ENCODE measurements at places on chromosomes 2 and 18.

DNA sequence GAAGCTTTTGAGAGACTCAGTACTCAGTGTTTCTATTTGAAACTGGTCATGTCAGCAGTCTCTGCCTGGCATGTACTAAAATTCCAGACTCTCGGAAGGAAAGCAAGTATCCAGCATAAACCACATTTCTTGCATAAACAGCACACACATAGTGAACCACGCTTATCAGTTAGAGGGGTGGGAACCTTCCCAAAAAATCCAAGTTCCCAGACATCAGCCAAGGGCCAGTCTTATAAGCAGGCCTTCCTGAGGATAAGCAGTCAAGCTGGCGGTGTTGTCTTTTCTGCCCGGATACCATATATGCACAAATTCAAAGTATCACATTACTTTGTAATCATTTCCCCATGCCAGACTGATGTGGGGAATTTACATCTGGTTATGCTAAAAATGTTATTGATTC, 73.6 kb downstream of the ST6GAL2 start:
- DNase-seq: no peak

DNA sequence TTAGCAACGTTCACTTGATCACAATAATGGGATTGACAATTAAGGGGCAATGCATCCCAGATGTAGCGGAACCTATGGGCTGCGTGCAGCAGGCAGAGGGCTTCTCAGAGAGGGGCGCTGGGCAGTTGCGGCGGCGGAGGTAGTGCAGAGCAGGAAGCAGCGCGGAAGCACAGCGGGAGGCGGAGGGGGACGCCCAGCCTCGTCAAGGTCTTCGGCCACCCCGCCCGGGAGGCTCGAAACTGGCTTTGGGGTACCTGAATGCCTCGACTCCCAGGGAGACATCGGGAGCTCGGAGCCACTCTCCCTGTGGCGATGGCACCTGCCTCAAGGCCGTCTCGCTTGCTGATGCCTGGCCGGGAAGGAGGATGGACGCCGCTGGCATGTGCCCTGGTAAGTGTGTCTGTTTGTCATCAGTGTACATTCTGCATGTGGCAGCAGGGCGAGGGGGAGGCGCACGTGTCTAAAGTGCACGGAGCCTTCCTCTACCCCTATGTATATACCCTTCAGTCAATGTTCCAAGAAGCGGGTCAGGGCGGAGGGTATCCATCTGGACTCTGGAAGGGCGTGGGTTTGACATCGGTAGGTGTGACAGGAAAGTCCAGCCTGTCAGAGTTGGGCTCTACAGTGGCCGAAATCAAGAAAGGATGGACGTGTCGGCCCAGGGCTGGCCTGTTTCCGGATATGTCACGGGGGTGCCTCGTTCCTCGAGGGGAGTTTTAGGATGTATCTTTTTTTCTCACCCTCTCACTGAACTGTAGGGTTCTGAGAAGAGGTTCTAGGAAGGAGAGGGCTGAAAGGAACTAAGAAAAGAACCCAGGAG, 7.5 kb upstream of the SP9 start:
- DNase-seq: no peak

DNA sequence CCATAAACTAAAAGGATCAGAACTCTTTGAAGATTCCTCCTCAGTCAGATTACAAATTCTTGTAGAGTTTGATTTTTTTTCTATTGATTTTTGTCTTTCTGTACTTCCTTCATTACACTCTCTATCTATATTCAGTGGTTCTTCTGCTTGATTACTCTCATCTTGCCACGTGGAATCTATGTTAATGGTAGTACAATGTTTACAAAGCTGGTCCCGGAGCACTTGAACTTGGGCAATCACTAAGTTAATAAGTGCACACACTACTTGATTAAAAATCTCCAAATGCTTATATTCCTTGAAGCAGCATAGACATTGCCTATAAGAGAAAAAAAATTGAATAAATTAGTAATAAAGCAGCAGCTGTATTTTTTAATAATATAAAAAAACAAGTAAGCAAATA, 65.1 kb downstream of the USP34 start:
- no peak for DNase-seq

DNA sequence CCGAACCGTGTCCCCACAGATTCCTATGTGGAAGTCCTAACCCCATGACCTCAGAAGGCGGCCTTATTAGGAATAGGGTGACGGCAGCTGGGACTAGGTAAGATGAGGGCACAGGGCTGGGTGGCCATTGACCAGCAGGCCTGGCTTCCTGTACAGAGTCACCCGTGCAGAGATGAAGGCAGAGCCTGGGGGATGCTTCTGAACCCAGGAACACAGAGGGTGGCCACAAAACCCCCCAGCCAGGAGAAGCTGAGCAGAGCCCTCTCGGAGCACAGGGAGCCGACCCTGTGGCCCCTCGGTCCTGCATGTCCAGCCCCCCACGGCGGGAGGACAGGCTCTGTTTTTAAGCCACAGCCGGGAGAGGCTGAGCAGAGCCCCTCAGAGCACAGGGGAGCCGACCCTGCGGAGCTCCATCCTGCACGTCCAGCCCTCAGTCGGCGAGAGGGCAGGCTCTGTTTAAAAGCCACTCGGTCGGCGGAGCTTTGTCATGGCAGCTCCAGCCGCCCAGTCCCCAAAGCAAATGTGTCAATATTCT, 2.7 kb downstream of the PDCD1 start:
- DNase-seq: no peak

DNA sequence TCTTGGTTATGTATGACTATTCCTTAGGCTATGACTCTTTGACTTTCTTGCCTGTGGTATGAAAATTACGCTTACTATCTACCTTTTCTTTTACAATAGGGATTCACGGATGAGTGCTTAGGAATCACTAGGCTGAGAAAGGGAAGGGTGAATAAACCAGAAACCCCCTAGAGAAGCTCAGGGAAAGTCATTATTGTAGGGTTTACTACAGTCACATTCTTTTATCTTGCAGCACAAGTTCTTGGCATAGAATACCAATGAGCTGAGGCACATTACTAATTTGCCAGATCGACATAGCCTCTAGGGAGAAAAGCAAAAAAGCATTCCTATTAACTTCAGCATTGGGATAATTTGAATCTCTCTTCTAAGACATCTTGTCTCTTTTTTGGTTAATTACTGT, 103.3 kb downstream of the ST6GAL2 start:
- DNase-seq: no peak

- no peak for DNase-seq
Observed at GRCh38 chr18:11284349-11284748, 135.0 kb upstream of the PIEZO2 start.

DNA sequence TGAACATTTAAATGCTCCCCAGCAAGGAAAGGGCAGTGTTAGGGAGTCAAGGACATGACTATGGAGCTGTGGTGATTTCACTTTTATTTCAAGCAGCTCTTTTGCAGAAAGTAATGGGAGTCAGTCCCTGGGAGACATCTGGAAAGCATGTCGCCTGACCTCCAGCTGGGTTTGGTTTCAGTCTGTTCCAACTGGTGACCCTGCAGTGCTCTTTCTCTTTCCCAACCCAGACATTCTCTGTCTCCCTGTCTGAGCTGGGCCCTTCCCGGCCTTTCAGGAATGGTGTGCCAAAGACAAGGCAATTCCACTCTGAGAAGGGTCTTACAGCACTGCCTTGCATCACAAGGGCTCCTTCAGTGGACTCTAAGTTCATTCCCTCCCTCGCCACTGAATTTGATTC, 323.2 kb downstream of the OSR1 start:
- no peak for DNase-seq

- no peak for DNase-seq
Observed at GRCh38 chr2:79994161-79994560, 310.4 kb downstream of the LRRTM1 start.

DNA sequence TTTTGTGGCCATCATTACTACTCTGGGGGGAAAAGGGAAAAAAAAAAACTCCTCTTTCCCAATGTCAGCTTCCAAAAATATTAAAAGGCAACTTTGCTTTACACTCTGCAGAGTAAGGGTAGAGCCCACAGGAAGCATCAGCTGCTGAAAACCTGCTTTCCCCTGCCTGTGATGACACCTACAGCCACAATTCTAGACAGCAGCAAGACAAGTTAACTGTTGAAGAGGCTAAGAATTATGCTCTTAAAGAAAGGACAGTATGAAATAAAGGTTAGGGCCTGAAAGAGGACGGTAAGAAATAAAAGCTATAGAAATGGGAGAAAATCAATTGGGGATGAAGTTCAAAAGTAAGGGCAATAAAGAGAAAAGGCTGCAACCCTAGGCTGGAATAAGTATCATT, 3.0 kb downstream of the PDE11A start:
- DNase-seq: peak; percentile 1

DNA sequence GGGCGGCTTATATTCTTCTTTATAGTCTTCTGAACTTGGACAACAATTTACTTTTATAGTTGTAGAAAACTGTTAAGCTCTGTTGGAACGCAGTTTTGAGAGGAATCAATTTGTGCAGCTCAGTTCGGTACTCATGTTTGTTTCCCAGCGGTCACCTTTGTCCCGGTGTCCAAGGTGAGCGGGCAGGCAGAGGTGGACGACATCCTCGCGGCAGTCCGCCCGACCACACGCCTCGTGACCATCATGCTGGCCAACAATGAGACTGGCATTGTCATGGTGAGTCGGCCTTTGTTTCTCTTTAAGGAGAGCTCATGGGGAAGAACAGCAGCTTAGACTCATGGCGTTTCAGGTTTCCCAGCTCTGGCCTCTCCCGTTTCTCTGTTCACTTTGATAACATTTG, 18.6 kb upstream of the ESPNL start:
- no peak for DNase-seq

DNA sequence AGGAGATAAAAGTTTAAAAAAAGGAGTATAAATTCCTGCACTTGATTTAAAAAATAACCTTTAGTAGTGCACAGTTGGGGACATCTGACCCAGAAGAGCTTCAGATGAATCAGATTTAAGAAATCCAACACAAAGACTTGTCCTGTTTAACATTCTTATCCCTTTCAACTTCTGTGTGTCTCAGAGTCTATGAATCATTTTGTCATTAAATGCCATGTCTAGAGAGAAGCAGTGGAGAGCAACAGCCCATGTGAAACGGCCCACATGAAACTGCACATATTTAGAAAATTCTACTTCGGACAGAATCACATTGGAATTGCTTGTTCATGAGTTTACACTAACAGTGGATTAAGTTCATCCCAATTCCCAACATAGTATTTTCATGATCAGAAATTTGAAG, 278.6 kb downstream of the SLC8A1 start:
- no peak for DNase-seq

GRCh38 chr2:226963528-226963927, 127.7 kb downstream of the RHBDD1 start:
- no peak for DNase-seq

DNA sequence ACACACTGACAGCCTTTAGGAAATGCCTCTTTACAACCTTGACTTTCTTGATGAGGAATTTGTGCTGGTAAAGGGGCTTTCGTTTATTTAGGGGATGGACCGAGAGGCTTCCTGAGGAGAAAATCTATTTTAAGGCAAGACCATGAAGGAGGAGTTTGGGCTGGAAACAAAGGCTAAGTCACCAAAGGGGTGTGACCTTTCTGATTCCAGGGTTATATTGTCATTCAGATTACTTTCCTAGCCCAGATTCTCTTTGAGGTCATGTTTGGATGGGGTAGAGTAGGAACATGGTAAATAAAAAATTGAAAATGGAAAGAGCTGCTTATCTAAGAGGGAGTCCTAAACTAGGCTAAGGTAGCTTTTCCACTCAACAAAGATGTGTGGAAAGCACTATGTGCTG, 77.1 kb upstream of the UGP2 start:
- DNase-seq: no peak

- DNase-seq: no peak
Observed at GRCh38 chr2:96514521-96514920, 9.4 kb upstream of the NEURL3 start.

GRCh38 chr2:63334910-63335309, 253.4 kb downstream of the WDPCP start:
- DNase-seq: no peak

- DNase-seq: peak; percentile 69
Observed at GRCh38 chr18:63286926-63287325, 32.6 kb downstream of the BCL2 start.

- no peak for DNase-seq
Observed at GRCh38 chr18:8858888-8859511, 153.6 kb downstream of the MTCL1 start.

DNA sequence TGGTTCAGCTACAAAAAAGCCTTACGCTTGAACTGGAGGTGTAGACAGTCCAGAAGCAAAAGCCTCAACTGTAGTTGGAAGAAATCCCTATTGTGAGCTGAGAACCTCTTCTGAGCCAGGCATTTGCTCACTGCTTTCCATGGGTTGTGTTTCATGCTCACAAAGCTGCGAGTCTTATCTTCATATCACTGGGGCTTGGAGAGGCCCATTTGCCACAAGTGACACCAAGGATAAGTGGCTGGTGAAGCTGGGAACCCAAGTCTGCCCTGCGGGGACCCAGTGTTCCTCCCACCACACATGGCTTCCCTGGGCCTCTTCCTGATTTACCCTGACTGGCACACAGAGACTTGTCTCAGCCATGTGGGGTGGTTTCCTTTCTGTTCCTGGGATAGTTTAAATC, 130.4 kb downstream of the RNF144A start:
- no peak for DNase-seq

DNA sequence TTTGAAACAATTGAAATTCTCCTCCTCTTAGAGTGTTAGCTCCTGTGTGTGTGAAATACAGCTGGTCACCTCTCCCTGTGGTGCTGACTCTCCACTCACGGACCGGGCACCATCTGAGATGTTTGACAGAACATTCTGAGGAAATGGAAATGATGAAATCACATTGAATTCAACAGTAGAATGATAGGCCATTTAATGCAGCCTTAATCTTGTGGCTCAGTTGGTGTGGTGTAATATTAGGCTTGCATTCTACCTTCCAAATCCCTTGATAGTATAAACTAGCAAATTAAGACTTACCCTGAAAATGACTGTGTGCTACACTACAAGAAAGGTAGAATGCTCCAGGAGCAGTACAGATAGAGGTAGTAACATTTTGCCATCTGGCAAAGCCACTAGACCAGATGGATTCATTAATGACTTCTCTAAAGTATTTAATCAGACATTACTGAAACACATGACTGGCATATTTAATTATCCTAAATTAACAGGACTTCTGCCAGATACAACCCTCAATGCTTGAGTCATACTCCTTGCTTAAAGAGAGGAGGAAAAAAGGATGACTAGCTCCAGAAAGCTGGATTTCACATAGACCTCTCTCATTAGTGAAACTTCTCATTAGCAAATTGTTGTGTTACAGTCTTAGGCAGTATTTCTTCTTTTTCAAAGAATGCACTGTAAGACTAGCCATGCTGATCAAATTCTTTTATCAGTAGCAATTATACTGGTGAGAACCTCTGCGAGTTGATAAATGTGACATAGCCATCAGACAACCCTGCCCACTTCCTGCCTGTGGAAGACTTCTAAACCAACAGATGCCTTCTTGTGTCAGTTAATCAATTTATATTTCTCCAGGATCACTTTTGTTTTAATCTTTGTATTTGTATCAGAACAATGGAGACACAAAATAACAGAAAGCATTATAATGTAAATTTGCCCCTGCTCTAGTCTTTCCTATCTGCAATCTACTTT, 80.6 kb downstream of the EML6 start:
- DNase-seq: peak; percentile 97

- DNase-seq: no peak
Observed at GRCh38 chr2:236621786-236622185, 52.2 kb downstream of the ACKR3 start.
